ENCODE measurements at places on chromosomes 6 and 20.
A peak's percentile ranks its signal among the peaks of the same experiment; 100 is the strongest.

GRCh38 chr6:155523821-155524651 lies 68.4 kb upstream of the NOX3 start:
- no peak for DNase-seq

DNA sequence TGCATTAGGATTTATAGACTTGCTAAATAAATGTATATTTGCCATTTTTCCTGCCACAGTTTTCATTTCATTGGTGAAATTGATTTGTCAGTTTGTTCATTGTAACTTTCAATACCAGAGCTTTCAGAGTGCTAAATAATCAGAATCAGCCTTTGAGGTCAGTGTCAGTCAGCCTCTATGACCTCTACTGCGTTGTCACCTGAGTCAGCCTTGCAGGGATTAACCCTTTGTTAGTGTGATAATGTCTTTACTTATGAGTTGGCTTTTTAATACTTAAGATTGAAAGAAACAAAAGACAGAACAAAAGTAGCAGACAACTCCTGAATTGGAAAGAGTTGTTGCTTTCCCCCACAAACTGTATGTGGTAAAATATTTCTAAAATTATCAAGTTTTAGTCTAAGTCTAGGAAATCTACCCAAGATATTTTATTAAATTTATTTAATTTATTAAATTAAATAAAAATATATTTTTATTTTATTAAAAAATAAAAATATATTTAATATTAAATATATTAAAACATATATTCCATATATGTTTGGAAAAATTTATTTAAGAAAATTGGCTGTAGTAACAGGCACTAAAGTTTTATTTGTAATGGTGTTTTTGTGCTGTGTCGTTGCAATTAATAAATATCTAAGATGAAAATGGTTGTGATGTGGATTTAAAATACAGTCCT lies 125.2 kb downstream of the AFG1L start:
- DNase-seq: no peak

DNA sequence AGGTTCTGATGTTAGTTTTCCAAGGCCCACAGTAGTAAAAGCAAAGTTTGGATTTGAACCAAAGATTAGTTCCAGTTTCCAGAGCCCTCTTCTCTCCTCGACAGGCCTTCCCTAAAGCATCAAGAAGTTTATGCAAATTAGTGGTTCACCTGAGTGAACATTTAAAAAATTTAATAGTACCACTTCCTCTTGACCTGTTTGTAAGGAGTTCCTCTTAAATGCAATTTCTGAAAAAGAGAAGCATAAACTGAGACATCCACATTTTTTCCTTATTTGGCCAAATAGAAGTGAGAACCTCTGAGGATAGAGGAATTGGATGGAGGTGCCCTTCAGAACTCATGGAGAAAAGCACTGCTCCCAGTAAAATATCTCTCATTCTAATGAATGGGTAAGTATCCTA lies 1.2 kb upstream of the DSE start:
- no peak for DNase-seq

DNA sequence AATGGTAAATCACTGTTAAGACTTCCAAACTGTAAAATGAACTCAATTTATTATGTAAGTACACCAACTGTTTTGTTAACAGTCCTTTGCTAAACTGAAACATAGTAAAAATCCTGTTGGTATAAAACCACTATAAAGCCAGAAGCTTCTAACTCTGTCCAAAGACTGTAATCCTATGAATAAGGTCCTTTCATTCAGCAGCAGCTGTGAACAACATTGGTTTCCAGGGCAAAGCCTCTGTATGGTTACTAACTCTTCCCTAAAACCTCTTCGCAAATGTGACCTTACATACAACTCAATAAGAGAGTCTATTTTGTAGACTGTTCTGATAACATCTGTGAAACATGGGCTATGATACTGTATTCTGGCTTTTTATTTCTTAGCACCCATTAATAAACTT lies 40.1 kb downstream of the NUP153 start:
- DNase-seq: no peak

DNA sequence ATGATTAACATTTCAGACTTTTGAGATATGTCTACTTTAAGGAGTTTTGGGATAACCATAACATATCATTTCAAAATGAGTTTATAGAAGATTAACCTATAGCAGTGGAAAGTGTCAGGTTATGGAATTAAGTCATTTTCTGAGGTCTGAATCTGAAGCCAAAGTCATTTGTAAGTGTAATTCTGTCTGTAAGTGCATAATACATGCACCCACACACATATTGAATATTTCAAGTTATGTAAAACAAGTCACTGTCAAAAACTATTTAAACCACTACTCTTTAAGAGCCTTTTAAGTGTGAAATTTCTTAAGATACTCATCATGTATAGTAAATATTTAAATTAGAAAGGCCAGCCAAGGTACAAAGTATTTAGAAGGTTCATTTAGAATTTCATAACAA lies 115.8 kb upstream of the HMGCLL1 start:
- no peak for DNase-seq

DNA sequence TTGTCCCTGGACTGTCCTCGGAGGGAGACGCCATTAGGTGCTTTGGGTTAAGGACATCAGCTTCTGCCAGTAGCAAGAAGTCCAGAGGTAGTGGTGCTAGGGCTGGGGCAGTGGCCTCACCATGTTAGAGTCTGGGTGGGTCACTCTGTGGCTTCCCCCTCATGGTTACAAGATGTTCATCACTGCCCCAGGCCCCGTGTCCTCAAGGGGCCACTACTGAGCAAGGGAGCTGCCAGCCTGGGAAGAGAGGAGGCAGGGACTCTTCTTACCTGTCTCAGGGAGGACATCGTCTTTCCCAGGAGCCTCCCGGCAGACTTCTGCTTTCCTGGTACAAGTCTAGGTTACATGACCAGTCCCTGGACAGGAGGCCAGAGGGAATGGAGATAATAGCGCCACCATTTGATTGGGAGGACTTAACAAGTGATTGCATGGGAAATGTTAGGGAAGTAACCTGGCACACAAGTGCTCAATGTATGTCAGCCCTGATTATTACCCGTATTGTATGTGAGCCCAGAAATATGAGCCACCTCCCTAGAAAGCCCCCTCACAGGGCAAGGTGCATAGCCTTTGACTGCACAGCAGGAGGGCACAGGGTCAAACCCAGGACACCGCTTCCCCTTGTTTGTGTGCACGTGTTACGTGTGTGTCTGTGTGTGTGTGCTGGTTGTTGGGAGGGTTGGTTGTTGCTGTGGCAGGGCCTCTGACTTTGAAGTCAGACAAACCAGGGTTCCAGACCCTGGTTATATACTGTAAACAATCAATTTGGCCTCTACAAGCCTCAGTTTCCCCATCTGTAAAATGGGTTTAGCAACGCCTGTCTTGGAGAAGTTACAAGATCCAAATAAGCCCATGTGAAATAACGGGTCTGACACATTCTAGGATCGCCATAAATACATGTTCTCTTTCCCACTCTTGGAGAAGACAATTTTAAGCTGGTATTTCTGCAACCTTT lies 30.0 kb downstream of the SIRPA start:
- no peak for DNase-seq

- no peak for DNase-seq
Measured at GRCh38 chr20:20363799-20364592, 3.9 kb upstream of the INSM1 start.

DNA sequence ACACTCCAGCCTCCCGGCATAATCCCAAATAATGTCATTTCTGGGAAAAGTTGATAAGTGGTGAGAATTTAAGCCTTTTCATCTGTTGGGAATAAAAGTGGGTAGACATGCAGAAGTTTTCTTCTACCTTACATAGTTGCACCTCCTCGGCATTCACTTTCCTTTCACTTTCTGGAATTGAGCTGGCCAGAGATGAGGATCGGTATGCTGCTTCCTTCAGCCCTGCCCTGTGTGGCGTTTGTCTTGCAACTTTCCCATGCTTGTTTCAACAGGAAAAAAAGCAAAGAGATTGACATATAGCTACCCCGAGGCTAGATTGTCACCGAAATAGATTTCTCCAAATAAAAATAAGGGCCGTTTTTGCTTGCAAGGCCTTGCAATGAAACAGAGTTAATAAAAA lies 65.8 kb upstream of the JAG1 start:
- no peak for DNase-seq

DNA sequence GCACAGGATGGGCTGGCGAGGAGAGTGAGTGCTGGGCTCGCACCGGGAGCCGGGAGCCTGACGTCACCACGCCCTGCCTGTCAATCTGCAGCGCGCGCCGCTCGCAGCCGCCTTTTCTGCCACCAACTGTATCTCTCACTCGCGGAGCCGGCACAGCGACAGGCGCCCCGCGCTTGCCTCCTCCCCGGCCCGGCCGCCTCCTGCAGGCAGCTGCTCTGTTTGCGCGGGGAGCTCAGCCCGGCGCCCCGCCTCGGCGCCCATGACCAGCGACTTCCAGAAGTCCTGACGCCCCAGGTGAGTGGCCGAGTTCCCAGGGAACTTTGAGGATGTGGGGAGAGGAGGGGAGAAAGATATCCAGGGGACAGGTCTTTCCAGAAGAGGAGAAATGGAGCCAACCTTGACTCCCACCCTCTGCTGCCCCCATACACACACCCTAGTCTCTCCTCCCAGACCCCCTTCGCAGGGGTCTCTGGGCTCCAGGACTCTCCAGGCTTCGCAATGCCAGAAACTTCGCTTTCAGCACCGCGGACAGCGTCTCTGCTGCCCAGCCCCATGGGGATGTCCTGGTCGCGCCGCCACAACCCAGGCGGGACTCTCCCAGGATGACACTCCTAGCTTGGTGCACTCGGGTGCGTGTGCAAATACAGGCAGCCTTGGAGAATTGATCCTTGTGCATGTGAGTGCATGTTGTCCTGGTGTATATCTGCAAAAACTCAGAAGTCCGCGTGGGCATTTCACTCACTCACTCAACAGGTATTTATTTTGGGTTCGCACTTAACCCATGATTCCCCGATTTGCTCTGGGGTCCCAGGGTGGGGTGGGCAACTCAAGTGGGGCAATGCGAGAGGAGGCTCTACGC lies at the start of gene GPR6:
GPR6 (plus strand) TSS at position 138 of the 859 bp plus-strand sequence. CDS start 802 bp downstream, outside the sequence.
- DNase-seq: peak; percentile 6

Data from stimulated activated CD8-positive, alpha-beta memory T cell treated with anti-CD3 and anti-CD28 coated beads, Interleukin-15, amount 100 ng/mL, for 48 hours (primary cell).